RWPE2 (cell line): ENCODE measurements at places on chromosomes 7 and 10.

DNA sequence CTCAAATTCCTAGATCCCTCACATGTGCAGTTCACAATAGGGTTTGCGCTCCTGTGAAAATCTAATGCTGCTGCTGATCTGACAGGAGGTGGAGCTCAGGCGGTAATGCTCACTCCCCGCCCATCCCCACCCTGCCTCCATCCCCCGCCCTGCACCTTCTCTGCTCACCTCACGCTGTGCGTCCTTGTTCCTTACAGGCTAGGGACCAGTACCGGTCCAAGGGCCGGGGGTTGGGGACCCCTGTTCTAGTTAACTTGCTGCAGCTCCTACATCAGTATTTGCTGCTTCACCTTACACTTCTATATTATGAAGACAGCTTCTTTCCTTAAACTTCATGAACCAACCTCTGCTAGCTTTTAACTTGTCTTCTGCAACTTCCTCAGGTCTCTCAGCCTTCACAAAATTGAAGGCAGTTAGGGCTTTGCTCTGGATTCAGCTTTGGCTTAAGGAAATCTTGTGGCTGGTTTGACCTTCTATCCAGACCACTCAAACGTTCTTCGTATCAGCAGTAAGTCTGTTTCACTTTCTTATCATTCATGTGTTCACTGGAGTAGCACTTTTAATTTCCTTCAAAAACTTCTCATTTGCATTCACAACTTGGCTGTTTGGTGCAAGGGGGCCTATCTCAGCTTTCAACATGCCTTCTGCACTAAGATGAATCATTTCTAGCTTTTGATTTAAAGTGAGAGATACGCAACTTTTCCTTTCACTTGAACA is 1.7 kb upstream of the TNKS2 start:
- no peaks in the 10 kb centered on the region for H3K27me3 ChIP-seq
- H3K27ac ChIP-seq, result peak overlapping the region; percentile 86
- H3K4me3 ChIP-seq, result peak overlapping the region; percentile 86
- peaks cover 28% of the 10 kb centered on the region for H3K4me1 ChIP-seq
- peaks cover 19% of the 10 kb centered on the region for H3K36me3 ChIP-seq
- DNase-seq, result no peak

DNA sequence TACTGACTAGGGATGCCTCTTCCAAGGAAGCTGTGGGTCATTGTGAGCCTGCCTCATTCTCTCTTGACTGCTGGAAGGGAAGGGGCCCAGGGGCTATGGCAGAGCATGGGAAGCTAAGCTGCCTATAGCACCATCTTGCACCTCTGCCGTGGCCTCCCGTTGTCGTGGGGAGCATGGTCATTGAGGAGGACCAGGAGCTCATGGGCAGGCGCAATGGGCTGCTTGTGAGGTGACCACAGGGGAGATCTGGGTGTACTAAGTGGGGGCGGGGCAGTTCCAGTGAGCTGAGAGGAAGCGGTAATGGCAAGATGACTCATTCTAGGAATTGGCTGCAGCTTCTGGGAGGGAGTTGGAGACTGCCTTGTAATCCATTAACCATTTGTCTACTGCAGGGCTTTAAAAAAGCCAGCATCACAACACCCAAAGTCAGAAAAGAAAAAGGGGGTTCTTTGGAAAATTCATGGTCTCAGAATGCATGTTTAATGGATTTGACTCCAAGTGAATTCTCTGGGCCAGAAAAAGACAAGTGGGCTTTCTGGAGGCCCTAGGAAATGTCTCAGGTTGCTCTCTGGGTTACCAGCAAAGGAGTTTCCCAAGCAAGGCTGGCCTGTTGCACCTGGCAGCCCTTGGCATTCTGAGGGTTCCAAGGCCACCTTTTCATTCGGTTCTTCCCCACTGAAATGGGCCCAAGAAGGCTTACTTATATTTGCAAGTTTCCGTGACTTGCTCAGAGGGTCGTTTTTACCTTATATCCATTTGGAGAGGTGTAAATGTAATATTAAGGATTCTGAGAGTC is 3.6 kb downstream of the DUSP5 start:
- H3K36me3 ChIP-seq, result peaks cover 70% of the 10 kb centered on the region
- peak overlapping the region; percentile 92 for H3K27ac ChIP-seq
- H3K27me3 ChIP-seq, result no peaks in the 10 kb centered on the region
- H3K4me1 ChIP-seq, result peaks cover 21% of the 10 kb centered on the region
- DNase-seq, result peak; percentile 95

DNA sequence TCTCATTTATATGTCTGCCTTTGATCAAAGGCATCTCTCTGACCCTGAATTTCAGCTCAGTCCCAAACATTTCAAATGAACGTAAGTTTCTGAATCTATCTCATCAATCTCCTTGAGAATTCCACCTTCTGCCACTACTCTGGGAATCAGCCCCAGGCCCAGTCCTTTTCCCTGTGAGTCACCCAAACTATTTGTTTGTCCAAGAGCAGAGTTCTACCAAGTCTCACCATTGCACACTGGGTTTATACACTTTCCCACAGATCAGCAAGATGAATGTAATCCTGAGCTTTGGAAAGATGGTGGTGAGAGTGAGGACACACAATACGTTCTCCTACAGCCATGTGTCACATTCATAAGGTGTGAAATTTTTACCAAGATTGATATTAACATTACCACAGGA is 251.3 kb upstream of the VWC2 start:
- no peak for DNase-seq
- H3K36me3 ChIP-seq, result no peaks in the 10 kb centered on the region

- H3K4me3 ChIP-seq, result no peak overlapping the region
- no peaks in the 10 kb centered on the region for H3K27me3 ChIP-seq
- no peak for DNase-seq
- peaks cover 15% of the 10 kb centered on the region for H3K36me3 ChIP-seq
- no peaks in the 10 kb centered on the region for H3K4me1 ChIP-seq
These were observed 9.8 kb downstream of the ZNF775 start for GRCh38 chr7:150388709-150389531.

DNA sequence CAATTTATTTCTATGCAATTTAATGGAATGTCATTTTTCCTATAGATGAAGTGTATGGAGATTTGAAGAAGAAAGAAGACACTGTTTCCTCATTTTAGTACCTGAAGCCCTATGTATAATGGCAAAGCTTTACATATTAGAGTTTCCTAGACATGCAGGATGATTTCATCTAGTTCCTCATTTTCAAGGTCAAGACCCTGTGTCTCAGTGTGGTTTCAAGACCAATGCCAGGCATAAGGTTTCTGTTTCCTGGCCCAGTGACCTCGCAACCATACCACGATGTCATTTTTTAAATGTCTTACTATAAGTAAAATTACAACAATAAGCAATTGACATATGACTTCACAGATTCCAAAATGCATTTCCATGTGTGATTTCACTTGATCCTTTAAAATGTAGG is 336.5 kb upstream of the PRKCQ start:
- H3K27me3 ChIP-seq, result no peaks in the 10 kb centered on the region
- H3K4me3 ChIP-seq, result no peak overlapping the region
- peaks cover 15% of the 10 kb centered on the region for H3K4me1 ChIP-seq
- H3K36me3 ChIP-seq, result no peaks in the 10 kb centered on the region

GRCh38 chr10:129876838-129877237 is 87.2 kb downstream of the EBF3 start:
- H3K36me3 ChIP-seq, result no peaks in the 10 kb centered on the region
- no peaks in the 10 kb centered on the region for H3K27me3 ChIP-seq
- no peak overlapping the region for H3K4me3 ChIP-seq
- no peaks in the 10 kb centered on the region for H3K4me1 ChIP-seq

DNA sequence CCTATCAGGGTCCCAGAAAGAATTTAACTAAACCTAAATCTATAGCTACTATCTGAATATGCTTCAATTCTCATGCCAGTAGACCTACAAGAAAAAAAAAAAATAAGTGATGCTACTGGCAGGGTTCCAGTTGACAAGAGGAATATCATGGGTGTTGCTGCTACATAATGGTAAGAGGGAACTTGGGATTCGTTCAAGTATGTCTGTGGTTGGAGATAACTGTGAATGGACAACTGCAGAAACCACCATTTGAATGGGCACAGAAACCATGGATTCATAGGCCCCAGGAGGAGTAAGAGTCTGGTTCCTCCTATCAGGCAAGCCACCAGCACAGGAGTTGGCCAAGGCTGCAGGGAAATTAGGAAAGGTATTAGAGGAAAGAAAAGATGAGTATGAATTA is 287.6 kb upstream of the HGF start:
- no peaks in the 10 kb centered on the region for H3K36me3 ChIP-seq
- DNase-seq, result no peak
- H3K4me3 ChIP-seq, result no peak overlapping the region
- H3K27ac ChIP-seq, result no peak overlapping the region
- H3K4me1 ChIP-seq, result no peaks in the 10 kb centered on the region

- no peak overlapping the region for H3K27ac ChIP-seq
- no peaks in the 10 kb centered on the region for H3K4me1 ChIP-seq
- no peaks in the 10 kb centered on the region for H3K27me3 ChIP-seq
- no peak for DNase-seq
- no peak overlapping the region for H3K4me3 ChIP-seq
These were observed 314.5 kb upstream of the SEMA3C start for GRCh38 chr7:81233208-81233940.

DNA sequence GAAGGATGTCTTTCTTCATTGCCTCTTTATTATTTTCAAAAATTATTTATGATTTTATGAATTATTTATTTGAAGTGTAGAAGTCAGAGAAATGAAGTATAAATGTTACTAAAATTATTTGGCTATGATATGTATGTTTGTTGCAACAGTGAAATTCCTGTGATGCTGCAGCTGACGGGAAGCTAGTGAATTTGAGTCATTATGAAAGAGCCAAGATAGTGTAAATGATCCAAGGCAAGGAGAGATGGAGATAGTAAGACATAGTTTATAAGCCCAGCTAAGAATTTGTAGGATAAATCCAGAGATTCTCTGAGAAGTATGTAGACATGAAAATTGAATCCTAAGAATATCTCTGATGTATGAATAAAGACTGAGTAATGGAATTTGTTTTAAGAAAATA is 30.8 kb downstream of the CASD1 start:
- peaks cover 9% of the 10 kb centered on the region for H3K36me3 ChIP-seq
- no peak for DNase-seq
- H3K4me1 ChIP-seq, result no peaks in the 10 kb centered on the region

DNA sequence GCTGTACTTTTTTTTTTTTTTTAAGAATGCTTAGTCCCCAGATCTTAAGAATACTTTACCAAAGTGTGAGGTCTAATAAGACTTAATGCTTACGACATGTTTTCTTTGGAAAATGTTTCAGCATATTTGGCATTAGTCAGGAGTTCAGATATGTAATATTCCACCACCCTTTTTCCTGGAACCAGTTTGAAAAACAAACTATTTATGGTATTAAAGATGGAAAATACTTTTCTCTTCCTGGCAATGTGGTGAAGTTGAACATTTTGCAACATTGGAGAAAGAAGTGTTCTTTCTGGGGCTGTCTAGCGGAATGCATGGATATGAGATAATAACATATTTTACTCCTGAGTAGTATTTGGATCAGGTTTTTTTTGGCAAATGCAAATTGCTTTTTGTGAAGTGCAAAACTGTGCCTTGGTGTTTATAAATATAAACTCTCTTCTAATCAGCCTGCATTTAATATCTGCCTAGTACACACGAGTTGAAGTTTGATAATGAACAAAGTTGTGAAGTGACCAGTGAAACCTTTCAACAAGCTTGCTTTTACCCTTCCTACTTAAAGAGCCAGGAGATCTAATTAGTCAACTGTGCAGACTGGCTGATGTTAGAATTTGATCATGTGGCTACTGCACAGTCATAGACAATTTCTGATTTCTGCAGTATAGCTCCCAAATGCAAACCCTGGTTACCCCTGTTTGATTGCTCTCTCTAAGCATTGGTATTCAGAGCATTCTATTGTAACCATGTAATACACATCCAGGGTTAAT is 20.9 kb downstream of the MAP3K8 start:
- no peaks in the 10 kb centered on the region for H3K27me3 ChIP-seq
- no peak overlapping the region for H3K4me3 ChIP-seq
- H3K27ac ChIP-seq, result peak overlapping the region; percentile 58
- H3K36me3 ChIP-seq, result peaks cover 17% of the 10 kb centered on the region; the same call in 1 of the 2 replicates
- peaks cover 4% of the 10 kb centered on the region for H3K4me1 ChIP-seq

DNA sequence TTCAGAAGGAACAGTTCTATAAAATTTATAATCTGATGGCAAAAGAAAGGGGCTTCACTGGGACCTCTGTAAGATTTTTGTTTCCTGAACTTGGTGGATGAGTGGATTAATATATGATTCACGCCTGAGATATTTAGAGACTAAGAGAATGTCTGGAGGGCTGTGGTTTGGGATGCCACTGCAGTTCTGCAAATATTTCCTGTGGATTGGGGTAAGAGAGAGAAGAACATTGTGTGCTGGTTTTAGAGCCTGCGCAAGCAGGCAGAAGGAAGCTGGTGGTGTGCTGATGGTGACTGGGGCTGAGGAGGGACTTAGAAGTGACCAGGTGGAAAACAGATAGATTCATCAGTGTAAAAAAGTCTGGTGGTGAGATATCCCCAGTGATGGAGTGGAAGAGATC is 87.0 kb downstream of the SUGCT start:
- H3K27me3 ChIP-seq, result no peaks in the 10 kb centered on the region
- DNase-seq, result peak; percentile 60
- H3K4me1 ChIP-seq, result peaks cover 40% of the 10 kb centered on the region

- H3K27me3 ChIP-seq, result no peaks in the 10 kb centered on the region
- no peak overlapping the region for H3K4me3 ChIP-seq
- H3K27ac ChIP-seq, result no peak overlapping the region
These were observed 276.2 kb downstream of the USP6NL start for GRCh38 chr10:11335167-11335652.

DNA sequence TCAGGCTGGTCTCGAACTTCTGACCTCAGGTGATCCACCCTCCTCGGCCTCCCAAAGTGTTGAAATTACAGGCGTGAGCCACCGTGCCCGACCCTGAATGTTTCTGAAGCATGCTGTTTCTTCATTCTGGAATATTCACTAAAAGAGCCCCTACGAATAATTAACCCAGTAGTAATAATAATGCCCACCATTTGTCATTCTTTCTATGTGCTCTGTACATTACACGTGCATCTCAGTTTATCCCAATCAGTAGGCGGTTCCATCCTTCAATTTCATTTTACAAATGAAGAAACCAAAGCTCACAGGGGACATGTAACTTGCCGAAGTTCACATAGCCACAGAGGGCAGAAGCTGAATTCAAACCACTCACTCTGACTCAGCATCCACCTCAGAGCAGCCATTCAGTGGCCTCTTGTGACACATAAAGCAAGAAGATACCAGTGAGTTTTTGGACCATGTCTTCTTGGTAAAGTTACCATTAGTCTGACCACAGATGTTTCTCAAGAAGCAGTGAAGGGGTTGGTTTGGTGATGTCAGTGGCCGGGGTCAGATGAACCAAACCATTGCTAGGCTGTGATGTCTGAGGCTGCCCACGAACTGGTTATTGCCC is 71.9 kb upstream of the DUSP5 start:
- no peak for DNase-seq
- H3K4me3 ChIP-seq, result no peak overlapping the region
- H3K4me1 ChIP-seq, result no peaks in the 10 kb centered on the region
- no peak overlapping the region for H3K27ac ChIP-seq
- H3K27me3 ChIP-seq, result no peaks in the 10 kb centered on the region

- DNase-seq, result no peak
- H3K4me1 ChIP-seq, result peaks cover 6% of the 10 kb centered on the region
- H3K27me3 ChIP-seq, result no peaks in the 10 kb centered on the region
- H3K4me3 ChIP-seq, result no peak overlapping the region
These were observed 306.5 kb downstream of the GATA3 start for GRCh38 chr10:8360814-8361509.

GRCh38 chr10:115321360-115321759 is 228.2 kb downstream of the ATRNL1 start:
- no peaks in the 10 kb centered on the region for H3K27me3 ChIP-seq
- no peak for DNase-seq
- H3K36me3 ChIP-seq, result no peaks in the 10 kb centered on the region
- H3K27ac ChIP-seq, result no peak overlapping the region
- no peak overlapping the region for H3K4me3 ChIP-seq

GRCh38 chr10:26938578-26938977 is 77.8 kb upstream of the ABI1 start:
- H3K27me3 ChIP-seq, result no peaks in the 10 kb centered on the region
- H3K27ac ChIP-seq, result no peak overlapping the region
- DNase-seq, result no peak
- H3K36me3 ChIP-seq, result no peaks in the 10 kb centered on the region
